ENCODE measurements at places on chromosomes 11 and 22.

- peak; percentile 49 for DNase-seq
Observed at GRCh38 chr22:22955866-22956535, 68.4 kb downstream of the IGLL5 start.

GRCh38 chr11:60910281-60910687, 3.7 kb upstream of the TMEM109 start:
- no peak for DNase-seq

- no peak for DNase-seq
Observed at GRCh38 chr11:27414644-27415043, 51.6 kb upstream of the CCDC34 start.

GRCh38 chr11:390175-390574, 3.8 kb upstream of the PKP3 start:
- DNase-seq: no peak

- no peak for DNase-seq
Observed at GRCh38 chr22:24540470-24540869, 14.5 kb downstream of the GUCD1 start.

DNA sequence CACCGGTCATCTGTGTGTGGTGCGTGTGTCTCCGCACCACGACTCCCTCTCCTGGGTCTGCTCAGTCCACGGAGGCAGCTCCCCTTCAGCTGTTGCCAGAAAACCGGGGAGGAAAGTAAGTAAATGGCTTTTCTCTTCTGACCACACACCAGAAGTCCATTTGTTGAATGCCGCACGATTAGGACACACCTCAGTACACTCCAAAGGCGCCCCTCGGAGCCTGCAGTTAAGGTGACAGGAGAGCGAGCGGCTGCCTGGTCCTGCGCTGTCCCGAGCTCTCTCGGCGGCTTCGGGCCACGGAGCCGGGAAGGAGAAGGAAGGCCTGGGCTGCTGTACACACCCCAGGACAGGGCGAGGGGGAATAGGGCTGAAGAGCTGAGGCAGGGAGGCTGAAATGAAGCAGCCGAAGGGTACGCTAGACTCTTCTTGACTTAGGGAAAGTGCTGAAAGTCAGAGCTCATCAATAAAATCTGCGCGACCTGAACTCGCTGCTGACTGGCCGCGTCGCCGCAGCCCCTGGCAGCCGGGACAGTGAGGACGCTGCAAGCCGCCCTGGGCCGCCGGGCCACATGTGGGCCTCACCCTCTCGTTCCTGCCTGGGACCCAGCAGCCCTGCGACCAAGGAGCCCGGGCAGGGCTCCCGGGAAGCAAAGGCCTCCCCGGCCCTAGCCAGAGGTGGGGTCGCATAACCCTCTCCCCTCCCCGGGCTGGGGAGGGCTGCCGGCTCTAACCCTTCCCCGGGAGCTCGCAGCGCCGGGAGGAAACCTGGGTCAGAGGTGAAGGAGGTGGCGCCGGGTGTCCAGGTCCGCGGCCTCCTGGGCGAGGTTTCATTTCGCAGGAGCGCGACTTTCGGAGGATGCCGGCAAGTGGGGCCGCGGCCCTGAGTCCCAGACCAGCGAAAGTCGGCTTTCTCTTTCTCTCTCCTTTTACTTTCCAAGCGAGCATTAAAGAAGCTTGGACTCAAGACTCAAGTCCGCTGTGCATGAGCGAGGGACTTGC, 1.6 kb upstream of the PAX6 start:
- DNase-seq: no peak

- no peak for DNase-seq
Observed at GRCh38 chr22:36371920-36372319, 15.8 kb downstream of the MYH9 start.

DNA sequence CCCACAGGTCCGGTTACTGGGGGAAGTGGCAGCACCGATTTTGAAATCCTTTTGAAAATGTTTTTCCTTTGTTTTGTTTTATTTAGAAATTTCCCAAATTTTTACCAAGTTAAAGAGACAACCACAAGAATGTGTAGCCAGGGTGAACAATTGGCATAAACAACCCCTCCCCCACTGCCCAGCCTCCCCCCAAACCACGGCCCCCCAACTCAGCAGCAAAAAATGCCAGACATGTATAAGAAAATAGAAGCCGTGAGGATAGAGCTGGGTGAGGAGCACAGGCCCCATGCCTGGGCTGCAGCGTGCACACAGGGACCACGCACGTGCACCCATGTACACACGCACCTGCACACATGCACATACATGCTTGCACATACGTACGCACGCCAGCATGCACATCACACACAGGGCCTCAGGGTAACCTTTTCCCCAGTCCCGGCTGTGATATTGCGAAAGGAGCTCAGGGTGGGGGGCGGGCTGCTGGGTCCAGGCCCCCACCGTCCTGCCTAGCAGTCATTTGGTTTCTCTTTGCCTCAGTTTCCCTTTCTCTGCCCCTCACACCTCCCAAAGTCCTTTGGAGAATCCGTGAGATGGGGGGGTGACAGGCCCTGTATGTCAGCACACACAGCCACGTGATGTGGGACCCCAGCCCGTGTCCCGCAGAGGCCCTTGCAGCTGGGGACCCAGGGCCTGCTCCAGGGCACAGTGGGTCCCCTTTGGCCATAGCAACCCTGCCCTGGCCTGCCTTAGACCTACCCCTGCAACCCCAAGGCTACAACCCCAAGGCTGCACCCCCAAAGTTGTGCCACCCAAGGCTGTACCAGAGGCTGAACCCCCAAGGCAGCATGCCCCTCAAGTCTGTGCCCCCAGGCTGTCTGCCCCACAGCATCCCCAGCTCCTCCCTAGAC, 42.9 kb downstream of the IGF2 start:
- no peak for DNase-seq

GRCh38 chr11:43404836-43405479, 46.2 kb downstream of the TTC17 start:
- DNase-seq: no peak

DNA sequence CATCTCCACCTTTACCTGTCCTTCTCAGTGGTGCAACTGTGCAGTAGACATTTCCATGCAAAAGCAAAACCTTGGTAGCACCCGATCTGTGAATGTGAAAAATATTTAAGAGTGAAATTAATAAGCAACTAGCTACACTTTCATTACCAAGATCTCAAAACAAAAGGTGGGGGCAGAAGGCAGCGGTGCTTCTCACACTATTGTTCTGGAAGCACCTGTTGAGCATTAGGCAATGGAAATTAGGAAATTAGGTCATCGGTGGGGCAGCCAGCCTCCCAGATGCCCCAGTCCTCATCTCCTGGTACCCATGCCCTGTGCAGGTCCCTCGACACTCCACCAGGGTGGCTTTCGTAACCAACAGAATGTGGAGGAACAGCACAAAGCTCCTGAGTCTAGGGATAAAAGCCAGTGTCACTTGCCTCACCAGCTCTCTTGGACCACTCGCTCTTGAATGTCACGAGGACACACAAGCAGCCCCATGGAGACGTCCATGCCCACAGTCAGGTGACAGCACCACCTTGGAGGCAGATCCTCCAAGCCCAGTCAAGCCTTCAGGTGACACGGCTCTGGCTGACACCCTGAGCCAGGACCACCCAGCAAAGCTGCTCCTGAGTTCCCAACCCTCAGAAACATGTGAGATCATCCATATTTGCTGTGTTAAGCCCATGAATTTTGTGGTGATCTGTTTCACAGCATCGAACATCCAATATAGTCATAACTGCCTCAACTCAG, 3.3 kb downstream of the LTO1 start:
- DNase-seq: no peak

DNA sequence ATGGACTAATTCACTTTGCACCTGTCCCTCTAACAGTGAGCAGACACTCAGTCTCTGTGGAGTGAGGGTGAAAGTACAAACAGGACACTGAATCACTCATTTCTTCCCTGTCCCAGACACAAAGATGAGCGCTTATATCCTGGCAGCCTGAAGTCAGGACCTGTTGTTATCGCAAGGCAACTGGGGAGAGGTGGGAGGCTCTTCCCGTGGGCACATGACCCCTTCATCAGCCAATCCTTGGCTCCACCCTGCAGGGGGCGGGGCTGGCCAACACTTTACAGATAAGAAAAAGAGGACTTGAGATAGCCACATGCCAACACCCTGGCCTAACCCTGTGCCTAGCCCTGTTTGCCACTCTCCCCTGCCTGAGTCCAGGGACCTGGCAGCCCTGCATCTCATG, 29.5 kb upstream of the TESMIN start:
- no peak for DNase-seq

DNA sequence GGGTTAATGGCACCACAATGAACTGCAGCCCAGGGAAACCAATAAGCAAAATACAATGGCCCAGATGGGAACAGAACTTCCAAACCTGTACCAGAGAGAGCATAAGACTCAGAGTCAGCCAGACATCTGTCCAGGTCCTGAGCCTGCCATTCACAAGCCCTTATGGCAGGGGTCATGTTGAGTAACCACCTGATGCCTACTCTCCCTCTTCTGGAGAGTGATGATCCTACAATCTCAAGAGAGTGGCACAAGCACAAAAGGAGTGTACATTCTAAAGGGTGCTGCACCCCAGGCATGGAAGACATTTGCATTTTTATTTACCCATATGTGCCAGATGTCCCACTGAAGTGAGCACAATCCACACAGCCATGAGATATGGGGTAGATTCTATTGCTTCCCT, 10.6 kb downstream of the TENM4 start:
- no peak for DNase-seq

DNA sequence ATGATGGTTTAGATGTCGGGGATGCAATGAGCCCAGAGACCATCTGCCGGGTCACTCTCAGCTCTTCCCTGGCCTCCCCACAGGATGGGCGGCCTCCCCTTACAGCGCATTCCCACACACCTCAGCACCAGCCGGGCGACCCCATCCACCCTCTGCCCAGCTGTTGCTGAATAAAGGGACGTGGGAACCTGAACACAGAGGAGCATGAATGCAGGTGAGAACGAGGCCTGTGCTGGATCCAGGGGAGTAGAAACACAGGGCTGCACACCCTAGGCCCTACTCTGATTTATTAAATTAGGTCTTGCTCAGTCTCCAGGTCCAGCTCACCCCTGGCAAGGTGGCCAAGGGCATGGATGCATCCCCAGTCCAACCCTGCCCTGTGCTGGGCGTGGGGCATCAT, 180.5 kb downstream of the CTTN start:
- no peak for DNase-seq

DNA sequence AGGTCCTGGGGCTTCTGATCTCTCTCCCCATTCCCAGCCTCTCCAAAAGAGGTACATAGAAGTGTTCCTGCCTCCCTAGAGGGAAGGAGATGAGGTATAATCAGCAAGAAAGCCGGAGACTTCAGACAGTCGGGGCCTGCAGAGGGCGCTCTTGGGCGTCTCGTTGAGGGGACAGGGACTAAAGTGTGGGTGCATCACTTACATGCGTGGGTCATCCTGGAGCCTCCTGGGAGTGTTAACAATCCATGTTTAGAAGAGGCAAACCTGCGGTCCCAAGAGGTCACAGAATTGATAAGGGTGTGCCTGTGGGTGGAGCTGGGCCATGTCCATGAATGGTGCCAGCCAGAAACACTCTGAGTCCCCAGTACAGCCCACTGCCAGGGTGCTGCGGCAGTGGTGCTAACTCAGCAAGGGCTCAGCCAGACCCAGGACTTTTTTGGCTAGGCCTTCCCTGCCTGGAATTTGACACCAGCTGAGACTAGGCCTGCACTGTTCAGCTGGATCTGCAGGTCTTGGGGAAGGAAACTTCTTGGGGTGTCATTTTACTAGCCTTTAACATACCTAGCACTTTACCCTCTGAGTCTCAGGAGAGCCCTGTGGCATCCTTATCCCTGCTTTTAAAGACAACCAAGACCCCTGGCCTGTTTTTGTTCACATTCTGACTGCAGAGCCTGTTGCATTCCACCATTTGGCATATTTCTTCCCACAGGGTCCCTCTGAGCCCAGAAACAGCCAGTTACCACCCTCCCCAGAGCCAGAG, 5.5 kb downstream of the YDJC start:
- DNase-seq: peak; percentile 45

DNA sequence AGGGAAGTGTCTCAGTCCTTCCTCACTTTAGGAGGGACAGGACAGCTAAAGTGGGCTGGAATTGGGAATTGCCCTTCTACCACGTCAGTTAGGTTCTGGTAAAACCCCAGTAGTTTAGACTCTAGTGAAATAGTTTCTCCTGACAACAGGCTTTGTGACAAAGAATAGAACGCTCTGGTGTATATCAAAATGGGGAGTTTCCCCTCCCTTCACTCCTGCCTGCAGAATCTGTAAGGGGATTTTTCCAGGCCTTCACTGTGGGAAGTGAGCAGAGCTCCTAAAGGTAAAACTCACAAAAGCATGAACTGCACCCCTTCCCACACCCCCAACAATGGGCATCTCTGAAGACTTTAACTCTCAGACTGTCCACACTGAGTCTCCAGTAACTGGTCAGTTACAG, 460.9 kb upstream of the LRRC4C start:
- DNase-seq: no peak

- no peak for DNase-seq
Observed at GRCh38 chr22:35531676-35532075, 9.0 kb upstream of the RASD2 start.

DNA sequence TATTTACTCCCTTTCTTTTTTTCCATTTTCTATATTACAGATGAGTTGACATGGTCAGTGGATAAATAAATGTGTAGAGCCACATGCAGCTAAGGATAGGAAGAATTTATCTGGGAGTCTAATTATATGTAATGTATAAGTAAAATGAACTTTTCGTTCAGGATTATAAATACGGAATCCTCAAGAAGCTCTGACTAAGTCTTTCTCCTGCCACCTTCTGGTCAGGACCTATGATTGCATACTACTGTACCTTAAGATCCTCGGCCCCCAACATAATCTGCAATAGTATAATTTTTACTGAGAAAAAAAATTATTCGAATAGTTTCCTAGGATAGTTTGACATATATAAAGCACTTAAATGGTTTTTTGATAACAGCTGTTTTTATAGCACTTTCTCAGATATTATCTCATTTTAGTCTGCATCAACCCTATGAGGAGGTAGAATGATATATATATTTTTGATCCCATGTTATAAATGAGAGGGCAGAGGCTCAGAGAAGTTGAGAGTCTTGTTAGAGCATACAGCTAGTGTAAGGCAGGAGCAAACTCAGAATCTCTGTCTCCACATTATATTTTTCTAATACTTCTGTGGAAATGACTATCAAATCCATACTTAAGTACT, 36.1 kb downstream of the CCDC90B start:
- DNase-seq: no peak

GRCh38 chr11:68369756-68370155, 57.4 kb downstream of the LRP5 start:
- DNase-seq: no peak

DNA sequence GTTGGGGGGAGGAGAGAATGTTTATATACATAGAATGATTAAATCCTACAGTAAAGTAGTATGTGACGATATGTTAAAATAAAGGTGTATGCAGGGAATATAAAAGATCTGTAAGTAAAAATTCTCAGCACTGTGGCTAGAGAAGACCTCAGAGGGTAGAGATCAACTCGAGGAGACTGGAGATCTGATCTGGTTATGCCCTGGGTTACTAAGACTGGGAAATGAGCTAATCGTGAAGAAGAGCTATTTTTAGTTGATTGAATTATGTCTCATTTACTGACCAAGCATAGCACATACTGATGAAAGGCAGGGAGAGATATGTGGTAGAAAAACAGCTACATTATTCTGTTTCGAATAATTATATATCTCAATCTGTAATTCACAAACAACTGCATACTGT, 42.8 kb upstream of the ALKBH3 start:
- DNase-seq: no peak

All from activated T-cell treated with anti-CD3 and anti-CD28 coated beads for 1 hour (primary cell).